Tibial nerve (tissue), 4 donors: ENCODE measurements at places on chromosomes 12 and 14. TPM values are rescaled to one million over a fixed set of nuclear protein-coding genes. Genes with fewer than 3 reads are reported as not detected.
A peak's percentile ranks its signal among the peaks of the same experiment; 100 is the strongest.

- peaks cover 97% of the 10 kb centered on the region for H3K36me3 ChIP-seq
- H3K27ac ChIP-seq: no peak overlapping the region
- no peak overlapping the region for H3K4me3 ChIP-seq
- H3K27me3 ChIP-seq: no peaks in the 10 kb centered on the region
- H3K4me1 ChIP-seq: no peaks in the 10 kb centered on the region
Measured at GRCh38 chr12:132998741-132999140, 12.6 kb downstream of the ZNF26 start.

The OR10G2 gene
- total RNA-seq: not detected

The PMEL gene
- 1.6 TPM for total RNA-seq

GRCh38 chr12:120264904-120265472 lies 542 bp downstream of the PXN start:
- no peaks in the 10 kb centered on the region for H3K36me3 ChIP-seq
- peaks cover 56% of the 10 kb centered on the region for H3K4me1 ChIP-seq
- H3K27ac ChIP-seq: peak overlapping the region; percentile 95
- H3K4me3 ChIP-seq: peak overlapping the region; percentile 84
- no peaks in the 10 kb centered on the region for H3K27me3 ChIP-seq

The TMEM263 gene
- 29.4 TPM for total RNA-seq

DNA sequence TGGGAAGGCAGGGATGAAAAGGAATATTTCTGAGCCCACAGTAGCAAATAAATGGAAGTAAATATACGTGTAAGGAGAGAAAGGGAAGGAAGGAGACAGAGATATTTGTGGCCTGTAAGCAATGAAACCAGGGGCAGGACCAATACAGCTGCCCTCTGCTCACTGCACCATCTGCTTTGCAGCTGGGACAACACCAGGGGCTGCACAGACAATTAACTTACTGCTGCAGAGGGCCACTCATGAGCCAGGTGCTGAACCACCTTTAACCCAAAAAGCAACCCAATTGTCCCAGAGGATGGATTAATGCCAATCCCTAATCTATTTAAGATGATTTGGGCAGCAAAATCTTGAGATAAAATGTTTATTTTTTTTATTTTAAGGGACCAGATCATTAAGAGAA lies 30.6 kb upstream of the TMX1 start:
- no peaks in the 10 kb centered on the region for H3K4me1 ChIP-seq
- no peak overlapping the region for H3K4me3 ChIP-seq
- H3K36me3 ChIP-seq: no peaks in the 10 kb centered on the region
- H3K27me3 ChIP-seq: no peaks in the 10 kb centered on the region
- H3K27ac ChIP-seq: no peak overlapping the region

- peak overlapping the region; percentile 60 for H3K4me3 ChIP-seq
- DNase-seq: no peak
- no peaks in the 10 kb centered on the region for H3K36me3 ChIP-seq
- peak overlapping the region; percentile 31 for H3K27ac ChIP-seq
- peaks cover 10% of the 10 kb centered on the region for H3K4me1 ChIP-seq
- no peaks in the 10 kb centered on the region for H3K27me3 ChIP-seq
Measured at GRCh38 chr12:94149119-94149780, 873 bp downstream of the PLXNC1 start.

The CRIP2 gene
- 161 TPM for total RNA-seq

GRCh38 chr12:51399891-51400290 lies 8.7 kb upstream of the GALNT6 start:
- no peak overlapping the region for H3K27ac ChIP-seq
- no peaks in the 10 kb centered on the region for H3K4me1 ChIP-seq
- H3K36me3 ChIP-seq: no peaks in the 10 kb centered on the region
- H3K27me3 ChIP-seq: no peaks in the 10 kb centered on the region
- no peak overlapping the region for H3K4me3 ChIP-seq
- no peak for DNase-seq

DNA sequence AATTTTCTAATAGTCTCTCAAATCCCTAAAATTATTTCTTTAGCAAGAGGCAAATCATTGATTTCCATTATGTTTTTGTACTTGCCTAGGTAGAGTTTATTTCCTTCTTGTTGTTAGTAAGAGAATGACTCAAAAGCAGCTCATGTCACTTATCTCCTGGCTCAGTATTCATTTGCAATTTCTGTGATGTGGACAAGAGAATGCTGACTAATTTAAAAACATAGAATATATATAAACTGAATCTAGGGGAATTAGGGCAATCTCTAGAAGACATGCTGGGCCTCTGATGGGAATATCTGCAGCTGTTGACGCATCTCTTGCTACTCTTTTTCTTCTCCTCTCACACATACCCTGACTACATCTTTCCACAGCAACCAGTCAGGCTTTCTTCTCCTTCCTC lies 130.8 kb upstream of the PRKD1 start:
- H3K36me3 ChIP-seq: no peaks in the 10 kb centered on the region
- DNase-seq: no peak
- no peaks in the 10 kb centered on the region for H3K4me1 ChIP-seq
- no peak overlapping the region for H3K27ac ChIP-seq
- no peak overlapping the region for H3K4me3 ChIP-seq

The GALNT16 gene
- total RNA-seq: 8.3 TPM

DNA sequence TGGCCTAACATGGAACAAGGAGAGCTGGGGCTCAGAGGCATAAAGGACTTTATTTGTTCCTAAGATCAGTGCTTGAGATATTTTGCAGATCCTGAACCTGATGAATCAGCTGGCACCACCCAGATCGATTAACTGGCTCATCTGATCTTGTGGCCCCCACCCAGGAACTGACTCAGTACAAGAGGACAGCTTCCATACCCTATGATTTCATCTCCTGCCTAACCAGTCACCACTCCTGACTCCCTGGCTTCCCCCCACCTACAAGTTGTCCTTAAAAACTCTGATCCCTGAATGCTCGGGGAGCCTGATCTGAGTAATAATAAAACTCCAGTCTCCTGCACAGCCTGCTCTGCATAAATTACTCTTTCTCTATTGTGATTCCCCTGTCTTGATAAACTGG lies 5.1 kb downstream of the C12orf56 start:
- no peak overlapping the region for H3K27ac ChIP-seq
- no peak for DNase-seq
- H3K36me3 ChIP-seq: no peaks in the 10 kb centered on the region
- H3K27me3 ChIP-seq: peaks cover 14% of the 10 kb centered on the region

The EPYC gene
- not detected for total RNA-seq

The LRTM2 gene
- not detected for total RNA-seq

- H3K27ac ChIP-seq: no peak overlapping the region
- H3K4me1 ChIP-seq: no peaks in the 10 kb centered on the region
- H3K4me3 ChIP-seq: no peak overlapping the region
- no peaks in the 10 kb centered on the region for H3K27me3 ChIP-seq
- no peaks in the 10 kb centered on the region for H3K36me3 ChIP-seq
Measured at GRCh38 chr12:9843407-9843806, 16.1 kb downstream of the KLRF1 start.

- peak overlapping the region; percentile 28 for H3K4me3 ChIP-seq
- no peak for DNase-seq
- H3K36me3 ChIP-seq: no peaks in the 10 kb centered on the region
- H3K4me1 ChIP-seq: peaks cover 18% of the 10 kb centered on the region
- no peak overlapping the region for H3K27ac ChIP-seq
Measured at GRCh38 chr14:77498984-77499527, 440 bp upstream of the ISM2 start.

DNA sequence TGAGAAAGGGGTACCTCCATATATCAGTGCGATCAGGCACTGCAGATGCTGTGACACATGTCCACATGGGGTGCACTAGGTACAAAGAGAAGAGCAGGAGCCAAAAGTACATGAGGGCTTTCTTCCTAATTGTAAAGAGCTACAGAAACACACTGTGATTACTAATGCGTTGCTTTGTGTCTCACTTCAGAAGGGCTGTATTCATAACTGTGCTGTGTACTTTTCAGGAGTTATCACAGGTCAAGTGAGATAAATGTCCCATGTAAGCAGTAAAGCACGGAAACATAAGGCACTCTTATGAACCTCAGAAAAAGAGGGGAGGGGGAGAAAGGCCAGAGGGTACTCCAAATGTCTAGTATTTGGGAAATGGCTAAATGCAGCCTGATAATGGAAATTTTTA lies 10.6 kb downstream of the SPRING1 start:
- H3K4me1 ChIP-seq: no peaks in the 10 kb centered on the region
- no peak overlapping the region for H3K4me3 ChIP-seq
- no peak overlapping the region for H3K27ac ChIP-seq
- H3K36me3 ChIP-seq: no peaks in the 10 kb centered on the region

The TMEM229B gene
- total RNA-seq: 6.1 TPM

DNA sequence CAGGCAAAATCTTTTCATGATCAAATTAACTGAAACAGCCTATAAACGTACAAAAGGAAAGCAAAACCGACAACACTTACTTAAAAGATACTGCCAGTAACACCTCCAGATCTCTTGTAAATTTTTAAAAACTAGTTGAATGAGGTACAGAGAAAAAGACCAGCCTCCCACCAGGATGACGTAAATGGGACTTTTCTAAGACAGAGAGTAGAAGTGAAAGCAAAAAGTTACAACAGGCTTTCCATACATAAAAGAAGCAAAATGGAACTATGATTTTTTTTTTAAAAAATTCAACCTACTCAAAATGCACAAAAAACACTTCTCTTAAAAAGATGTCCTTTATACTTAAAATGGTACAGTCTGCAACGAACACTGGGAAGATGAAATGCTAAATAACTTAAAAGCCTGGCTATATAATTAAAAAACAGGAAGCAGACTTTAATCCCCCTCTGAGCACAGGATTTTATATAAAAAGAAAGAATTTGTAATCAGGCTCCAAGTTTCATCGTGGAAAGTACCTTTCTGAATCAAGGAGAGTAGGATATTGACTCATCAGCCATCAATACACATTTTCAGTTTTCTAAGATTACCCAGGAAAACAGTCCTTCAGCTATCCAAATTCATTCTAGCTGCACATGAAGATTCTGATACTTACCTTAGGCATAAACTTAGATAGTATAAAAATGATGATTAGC lies 14.2 kb upstream of the MYO1A start:
- H3K36me3 ChIP-seq: peaks cover 42% of the 10 kb centered on the region
- no peak for DNase-seq
- no peak overlapping the region for H3K4me3 ChIP-seq
- H3K4me1 ChIP-seq: no peaks in the 10 kb centered on the region
- no peaks in the 10 kb centered on the region for H3K27me3 ChIP-seq

- DNase-seq: no peak
- peak overlapping the region; percentile 36 for H3K4me3 ChIP-seq
- H3K27ac ChIP-seq: no peak overlapping the region
- no peaks in the 10 kb centered on the region for H3K27me3 ChIP-seq
- no peaks in the 10 kb centered on the region for H3K36me3 ChIP-seq
Measured at GRCh38 chr14:93231129-93231979, 24.3 kb downstream of the UBR7 start.

DNA sequence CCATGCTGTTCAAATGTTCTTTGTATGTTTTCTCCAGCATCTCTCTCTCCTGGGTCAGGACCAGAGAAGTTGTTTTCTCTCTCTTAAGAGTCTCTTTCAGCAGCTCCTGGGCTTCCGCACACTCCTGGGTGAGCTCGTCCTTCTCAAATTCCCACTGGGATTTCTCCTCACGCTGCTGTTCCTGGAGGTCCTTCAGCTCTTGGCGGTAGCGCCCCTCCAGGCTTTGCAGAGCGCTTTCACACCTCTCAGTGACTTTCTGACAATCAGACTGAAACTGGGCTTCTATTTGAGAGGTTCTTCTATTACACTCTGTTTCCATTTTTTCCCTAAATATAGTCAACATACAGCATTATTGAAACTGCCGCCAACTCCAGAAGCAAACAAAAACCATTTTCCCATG lies 72.7 kb downstream of the NIN start:
- H3K4me3 ChIP-seq: no peak overlapping the region
- H3K27me3 ChIP-seq: no peaks in the 10 kb centered on the region
- no peaks in the 10 kb centered on the region for H3K4me1 ChIP-seq
- H3K36me3 ChIP-seq: no peaks in the 10 kb centered on the region

GRCh38 chr12:32027684-32028365 lies 68.6 kb downstream of the RESF1 start:
- DNase-seq: no peak
- no peaks in the 10 kb centered on the region for H3K4me1 ChIP-seq
- H3K27me3 ChIP-seq: no peaks in the 10 kb centered on the region
- H3K27ac ChIP-seq: no peak overlapping the region

DNA sequence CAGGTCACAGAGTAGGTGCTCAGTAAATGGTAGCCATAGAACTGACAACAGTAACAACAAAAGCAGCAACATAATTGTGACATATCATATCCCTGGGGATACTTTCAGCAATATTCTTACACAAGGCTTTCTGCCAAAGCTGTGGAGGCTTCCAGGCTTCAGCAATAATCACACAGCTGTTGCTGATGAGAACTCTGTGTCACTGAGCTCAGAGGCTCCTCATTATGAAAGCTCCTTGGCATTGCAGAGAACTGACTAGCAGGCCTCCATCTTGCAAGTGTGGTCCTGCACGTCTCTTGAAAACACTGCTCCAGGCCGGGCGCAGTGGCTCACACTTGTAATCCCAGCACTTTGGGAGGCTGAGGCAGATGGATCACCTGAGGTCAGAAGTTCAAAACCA lies 97.3 kb upstream of the BTG1 start:
- no peaks in the 10 kb centered on the region for H3K4me1 ChIP-seq
- no peak for DNase-seq
- no peak overlapping the region for H3K27ac ChIP-seq
- no peaks in the 10 kb centered on the region for H3K36me3 ChIP-seq

DNA sequence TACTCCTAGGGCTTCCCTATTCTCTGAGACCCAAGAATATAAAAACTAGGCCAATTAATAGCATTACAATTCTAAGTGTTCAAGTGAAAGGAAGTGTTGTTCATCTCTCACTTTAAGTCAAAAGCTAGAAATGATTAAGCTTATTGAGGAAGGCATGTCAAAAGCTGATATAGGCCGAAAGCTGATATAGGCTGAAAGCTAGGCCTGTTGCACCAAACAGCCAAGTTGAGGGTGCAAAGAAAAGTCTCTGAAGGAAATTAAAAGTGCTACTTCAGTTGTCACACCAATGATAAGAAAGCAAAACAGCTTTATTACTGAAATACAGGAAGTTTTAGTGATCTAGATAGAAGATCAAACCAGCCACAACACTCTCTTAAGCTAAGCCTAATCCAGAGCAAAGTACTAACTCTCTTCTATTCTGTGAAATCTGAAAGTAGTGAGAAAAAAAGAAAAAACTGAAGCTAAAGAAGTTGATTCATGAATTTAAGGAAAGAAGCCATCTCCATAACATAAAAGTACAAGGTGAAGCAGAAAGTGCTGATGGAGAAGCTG lies 68.9 kb downstream of the SLC6A15 start:
- no peaks in the 10 kb centered on the region for H3K36me3 ChIP-seq
- no peak overlapping the region for H3K27ac ChIP-seq
- H3K27me3 ChIP-seq: no peaks in the 10 kb centered on the region
- DNase-seq: no peak
